Left ventricle myocardium inferior (tissue), 1 donor: ENCODE measurements at places on chromosomes 13 and 19. TPM values are rescaled to one million over a fixed set of nuclear protein-coding genes. Genes with fewer than 3 reads are reported as not detected.

GRCh38 chr19:48480183-48480557, 11.0 kb downstream of the CYTH2 start:
- peak; percentile 70 for DNase-seq

The FGF9 gene
- 12.3 TPM for total RNA-seq

- no peak for DNase-seq
Measured at GRCh38 chr13:24995225-24995804, 100.6 kb upstream of the PABPC3 start.

DNA sequence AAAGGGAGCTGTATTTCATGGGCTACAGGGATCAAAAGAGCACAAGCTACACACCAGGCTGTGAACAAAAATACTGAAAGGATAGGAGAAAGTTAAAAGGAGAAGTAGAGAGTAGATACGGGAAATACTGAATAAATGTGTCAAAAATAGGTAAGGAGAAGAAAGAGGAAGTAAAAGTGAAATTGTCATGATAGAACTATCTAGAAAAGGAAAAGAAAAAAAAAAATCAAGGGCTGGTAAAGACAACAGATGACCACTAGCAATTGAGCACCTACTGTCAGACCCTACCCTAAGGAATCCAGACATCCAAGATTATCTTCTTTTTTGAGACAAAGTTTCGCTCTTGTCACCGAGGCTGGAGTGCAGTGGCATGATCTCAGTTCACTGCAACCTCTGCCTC, 4.8 kb downstream of the RUBCNL start:
- DNase-seq = no peak

- DNase-seq = no peak
Measured at GRCh38 chr13:111950697-111951096, 116.3 kb upstream of the SOX1 start.

The EEF1AKMT1 gene
- 10.1 TPM for total RNA-seq

GRCh38 chr13:88752041-88752440, 1080.9 kb downstream of the SLITRK5 start:
- no peak for DNase-seq

GRCh38 chr13:40344270-40345148, 321.9 kb downstream of the FOXO1 start:
- no peak for DNase-seq

GRCh38 chr13:36158611-36159010, 27.4 kb upstream of the DCLK1 start:
- DNase-seq = no peak

DNA sequence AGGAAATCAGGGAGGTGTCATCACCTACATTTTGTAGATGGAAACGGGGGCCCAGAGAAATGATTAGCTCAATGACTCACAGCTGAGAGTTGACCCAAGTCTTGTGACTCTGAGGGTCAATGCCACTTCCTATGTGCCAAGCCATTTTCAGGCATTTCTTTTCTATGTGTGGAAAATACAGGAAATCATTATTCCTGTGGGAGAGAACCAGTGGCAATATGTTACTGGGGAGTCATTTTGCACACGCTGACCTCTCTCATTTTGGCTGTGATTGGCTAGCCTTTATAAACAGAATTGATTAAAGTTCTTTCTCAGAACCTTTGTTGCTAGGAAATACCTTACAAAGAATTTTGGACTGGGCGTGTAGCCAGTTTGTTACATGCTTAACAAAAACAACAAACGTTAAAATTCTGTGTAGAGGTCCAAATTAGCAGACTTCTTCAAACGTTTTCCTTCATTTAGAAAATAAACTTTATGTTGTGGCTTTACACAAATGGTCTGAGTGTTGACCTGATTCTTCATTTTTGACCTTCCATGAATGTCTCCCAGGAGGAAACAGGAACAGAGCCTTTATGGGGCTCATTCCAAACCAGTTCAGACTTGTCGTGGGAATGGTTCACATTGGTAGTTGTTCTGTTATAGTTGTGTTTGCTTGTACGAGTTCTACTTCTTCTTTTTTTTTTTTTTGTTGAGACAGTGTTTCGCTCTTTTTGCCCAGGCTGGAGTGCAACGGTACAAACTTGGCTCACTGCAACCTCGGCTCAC, 11.4 kb downstream of the PCCA start:
- no peak for DNase-seq

GRCh38 chr13:95058680-95059079, 242.6 kb downstream of the ABCC4 start:
- no peak for DNase-seq

The PDX1 gene
- not detected for total RNA-seq

- DNase-seq = no peak
Measured at GRCh38 chr19:34662919-34663318, 14.0 kb downstream of the SCGB2B2 start.

GRCh38 chr13:57627663-57628062, 3.9 kb upstream of the PCDH17 start:
- DNase-seq = no peak

DNA sequence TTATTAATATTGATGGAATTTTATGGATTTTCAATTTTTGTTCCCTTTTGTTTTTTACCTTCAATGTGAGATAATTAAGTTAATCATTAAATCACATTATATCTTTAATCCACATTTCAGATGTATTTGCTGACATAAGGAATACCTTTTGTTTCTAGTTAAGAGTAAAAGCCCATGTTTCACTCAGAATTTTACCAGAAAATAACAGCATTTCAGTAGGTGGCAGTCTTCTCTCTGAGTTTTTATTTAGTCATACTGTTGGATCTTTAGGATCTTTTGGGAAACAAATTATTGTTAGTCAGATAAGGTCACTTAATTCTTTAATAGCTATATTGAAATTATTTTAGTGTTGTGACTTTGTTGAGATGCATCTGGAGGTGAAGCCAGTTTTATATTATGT, 67.9 kb downstream of the NDFIP2 start:
- no peak for DNase-seq

The FCHO1 gene
- 0.71 TPM for total RNA-seq

GRCh38 chr19:5839065-5840017, at the start of gene FUT6:
Gene FUT6, minus strand, starts transcription at chr19:5839702. Its CDS starts 7,135 bp downstream, at chr19:5832567.
- no peak for DNase-seq

GRCh38 chr13:64556376-64556775, 2673.8 kb downstream of the PCDH9 start:
- DNase-seq = no peak

- DNase-seq = no peak
Measured at GRCh38 chr13:104816726-104817125, 1718.7 kb downstream of the EFNB2 start.

The MCF2L gene
- 41.2 TPM for total RNA-seq

The LAIR2 gene
- not detected for total RNA-seq

DNA sequence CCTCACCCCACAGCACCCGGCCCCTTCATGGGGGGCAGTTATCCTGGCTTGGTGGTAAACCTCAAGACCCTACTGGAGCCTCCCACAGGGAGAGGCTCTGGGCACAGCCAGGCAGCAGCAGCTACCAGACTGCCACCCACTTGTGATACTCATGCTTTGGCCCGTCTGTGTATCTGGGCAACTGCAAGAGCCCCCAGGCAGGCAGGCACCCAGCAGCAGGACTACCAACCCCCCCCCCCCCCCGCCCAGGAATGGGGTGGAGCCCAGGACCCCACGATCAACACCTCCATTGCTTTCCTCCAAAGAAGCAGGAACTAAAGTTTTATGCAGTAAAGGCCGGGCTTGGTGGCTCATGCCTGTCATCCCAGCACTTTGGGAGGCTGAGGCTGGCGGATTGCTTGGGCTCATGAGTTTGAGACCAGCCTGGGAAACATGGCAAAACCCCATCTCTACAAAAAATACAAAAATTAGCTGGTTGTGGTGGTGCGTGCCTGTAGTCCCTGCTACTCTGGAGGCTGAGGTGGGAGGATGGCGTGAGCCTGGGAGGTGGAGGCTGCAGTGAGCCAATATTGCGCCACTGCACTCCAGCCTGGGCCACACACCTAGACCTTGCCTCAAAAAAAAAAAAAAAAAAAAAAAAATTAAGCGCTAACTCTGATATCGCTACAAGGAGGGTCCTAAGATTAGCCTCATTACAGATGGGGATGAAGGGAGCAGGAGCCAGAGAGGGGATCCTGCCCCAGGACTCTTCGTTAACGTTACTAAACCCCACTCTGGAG, 1.1 kb upstream of the LYL1 start:
- DNase-seq = no peak

DNA sequence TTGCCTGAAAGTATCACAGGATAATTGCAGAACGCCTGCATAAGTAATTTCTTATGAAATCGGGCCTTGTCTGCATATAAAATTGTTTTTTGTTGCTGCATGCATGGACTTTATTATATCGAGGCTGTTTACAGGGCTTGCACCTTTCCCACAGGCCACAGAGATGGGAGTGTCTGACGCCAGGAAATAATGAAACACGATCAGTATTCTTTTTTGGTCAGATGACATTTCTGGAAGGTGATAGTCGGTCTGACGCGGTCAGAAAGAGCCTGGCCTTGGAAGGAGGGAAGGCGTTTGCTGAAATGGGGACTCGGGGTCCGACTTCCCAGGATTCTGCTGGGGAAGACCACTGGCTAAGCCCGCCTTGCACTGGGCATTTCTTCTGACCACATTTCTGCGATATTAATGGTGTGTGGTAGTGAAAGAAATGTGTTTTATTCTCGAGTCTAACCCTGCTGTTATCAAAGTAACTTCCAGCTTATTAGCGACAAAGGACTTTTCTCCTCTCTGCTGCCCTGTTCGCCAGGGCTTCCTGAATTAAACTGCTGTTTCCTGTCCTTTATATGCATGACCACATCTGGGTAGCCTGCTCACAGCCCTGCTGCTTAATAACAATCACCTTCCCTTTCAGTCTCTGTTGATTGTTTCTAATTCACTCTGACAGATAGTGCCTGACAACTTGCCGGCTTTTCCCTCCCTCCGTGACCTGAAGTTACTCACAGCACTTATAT, 11.6 kb upstream of the ZNF536 start:
- no peak for DNase-seq

DNA sequence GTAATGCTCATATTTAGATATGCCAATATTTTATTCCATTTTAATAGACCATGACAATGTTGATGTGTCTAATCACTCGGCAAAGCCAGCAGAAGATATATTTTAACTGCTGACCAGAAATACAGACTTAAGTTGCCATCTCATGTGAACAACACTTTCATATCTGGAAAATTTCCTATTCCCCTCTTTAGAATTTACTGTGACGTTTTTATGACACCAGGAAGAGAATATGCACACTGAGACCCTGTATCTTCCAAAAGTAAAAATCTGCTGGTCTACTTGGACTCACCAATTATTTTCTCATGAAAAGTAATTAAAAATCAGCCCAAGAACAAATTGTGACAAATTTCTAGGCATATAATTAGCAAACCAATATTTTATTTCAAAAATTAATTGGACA, 2.1 kb downstream of the PROSER1 start:
- DNase-seq = no peak

- no peak for DNase-seq
Measured at GRCh38 chr13:70310396-70311119, 202.3 kb upstream of the KLHL1 start.

- no peak for DNase-seq
Measured at GRCh38 chr19:35006342-35006998, 6.3 kb downstream of the GRAMD1A start.

- DNase-seq = no peak
Measured at GRCh38 chr13:35983206-35983605, 148.0 kb downstream of the DCLK1 start.

GRCh38 chr13:39306639-39307589, 268.7 kb downstream of the NHLRC3 start:
- no peak for DNase-seq

DNA sequence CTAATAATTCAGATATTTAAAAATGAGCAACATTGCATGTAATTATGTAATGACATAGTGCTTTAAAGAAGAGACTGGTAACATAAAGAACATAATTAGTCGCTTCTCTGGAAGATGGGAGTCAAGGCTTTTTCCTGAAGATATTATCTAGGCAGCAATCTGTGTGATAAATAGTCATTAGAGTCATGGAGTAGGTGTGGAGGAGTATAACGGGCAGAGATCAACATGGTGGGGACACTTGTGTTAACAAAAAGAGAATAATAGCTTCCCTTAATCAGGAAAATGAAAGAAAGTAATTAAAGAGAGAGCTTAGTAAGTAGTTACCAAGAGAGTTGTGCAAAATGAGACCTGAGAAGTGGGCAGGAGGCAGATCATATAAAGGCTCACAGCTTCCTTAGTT, 1417.1 kb upstream of the ATXN8OS start:
- no peak for DNase-seq

The DAND5 gene
- 12.7 TPM for total RNA-seq

The CKM gene
- total RNA-seq = 3,974 TPM

DNA sequence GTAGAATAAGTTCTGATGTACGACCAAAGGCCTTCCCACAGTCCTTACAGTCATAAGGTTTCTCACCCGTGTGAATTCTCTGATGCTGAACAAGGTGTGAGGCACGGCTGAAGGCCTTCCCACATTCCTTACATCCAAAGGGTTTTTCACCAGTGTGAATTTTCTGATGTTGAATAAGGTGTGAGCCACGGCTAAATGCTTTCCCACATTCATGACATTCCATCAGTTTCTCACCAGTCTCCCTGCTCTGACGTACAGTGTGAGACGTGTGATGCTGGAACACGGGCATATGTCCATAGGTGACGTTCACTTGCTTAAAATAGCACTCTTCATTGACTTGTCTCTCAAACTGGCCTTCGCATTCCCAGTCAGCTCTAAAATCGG, 31.0 kb upstream of the COX7A1 start:
- DNase-seq = no peak

The CLDN10 gene
- not detected for total RNA-seq

DNA sequence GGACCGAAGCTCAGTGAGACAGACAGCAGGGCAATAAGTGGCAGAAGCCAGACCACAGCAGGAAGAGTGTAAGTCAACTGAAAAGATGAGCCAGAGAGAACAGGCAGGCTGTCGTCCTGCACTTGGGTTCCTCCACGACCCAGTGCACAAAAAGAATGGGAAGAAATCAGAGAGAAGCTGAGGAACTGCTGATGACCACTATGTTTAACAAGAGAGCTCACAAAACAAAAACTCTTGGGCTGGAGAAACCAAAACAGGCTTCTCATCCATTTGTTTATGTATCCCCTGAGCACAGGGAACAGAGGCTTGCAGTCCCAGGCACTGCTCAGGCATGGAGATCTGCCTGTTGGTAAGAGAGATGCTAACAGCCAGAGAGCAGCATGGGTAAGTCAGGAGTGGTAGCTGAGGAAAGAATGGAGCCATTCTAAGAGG, 14.0 kb downstream of the AKAP8L start:
- DNase-seq = no peak

The TINCR gene
- total RNA-seq = not detected

- no peak for DNase-seq
Measured at GRCh38 chr13:22262001-22262885, 591.4 kb downstream of the FGF9 start.
